ENCODE measurements at places on chromosomes 16 and 17. TPM values are rescaled to one million over a fixed set of nuclear protein-coding genes. Genes with fewer than 3 reads are reported as not detected.

Gene SDF2
- 39.7 TPM for total RNA-seq

Gene SLFN12L
- not detected for total RNA-seq

Gene ITGB3
- 16.4 TPM for total RNA-seq

Gene ALOX12
- not detected for total RNA-seq

Gene SRL
- not detected for total RNA-seq

Gene EXOSC6
- 29.0 TPM for total RNA-seq

Gene AURKB
- total RNA-seq = 82.4 TPM

Gene NECAB2
- not detected for total RNA-seq

Gene ZG16
- not detected for total RNA-seq

Gene SCRN2
- total RNA-seq = 37.7 TPM

Gene SPNS2
- not detected for total RNA-seq

Gene SOST
- total RNA-seq = not detected

Gene SLC16A11
- total RNA-seq = not detected

Gene CX3CL1
- not detected for total RNA-seq

Gene PIRT
- not detected for total RNA-seq

Gene KRT20
- total RNA-seq = not detected

Gene SYCE1L
- total RNA-seq = not detected

Gene STX1B
- total RNA-seq = 0.11 TPM

Gene IKZF3
- 137 TPM for total RNA-seq

Gene SHPK
- 5.4 TPM for total RNA-seq

Gene SALL1
- total RNA-seq = not detected

Gene FBXL19
- total RNA-seq = 59.5 TPM

Gene NR1D1
- total RNA-seq = 0.65 TPM
